COLO829 (cell line): ENCODE measurements at places on chromosomes 12 and 14.

DNA sequence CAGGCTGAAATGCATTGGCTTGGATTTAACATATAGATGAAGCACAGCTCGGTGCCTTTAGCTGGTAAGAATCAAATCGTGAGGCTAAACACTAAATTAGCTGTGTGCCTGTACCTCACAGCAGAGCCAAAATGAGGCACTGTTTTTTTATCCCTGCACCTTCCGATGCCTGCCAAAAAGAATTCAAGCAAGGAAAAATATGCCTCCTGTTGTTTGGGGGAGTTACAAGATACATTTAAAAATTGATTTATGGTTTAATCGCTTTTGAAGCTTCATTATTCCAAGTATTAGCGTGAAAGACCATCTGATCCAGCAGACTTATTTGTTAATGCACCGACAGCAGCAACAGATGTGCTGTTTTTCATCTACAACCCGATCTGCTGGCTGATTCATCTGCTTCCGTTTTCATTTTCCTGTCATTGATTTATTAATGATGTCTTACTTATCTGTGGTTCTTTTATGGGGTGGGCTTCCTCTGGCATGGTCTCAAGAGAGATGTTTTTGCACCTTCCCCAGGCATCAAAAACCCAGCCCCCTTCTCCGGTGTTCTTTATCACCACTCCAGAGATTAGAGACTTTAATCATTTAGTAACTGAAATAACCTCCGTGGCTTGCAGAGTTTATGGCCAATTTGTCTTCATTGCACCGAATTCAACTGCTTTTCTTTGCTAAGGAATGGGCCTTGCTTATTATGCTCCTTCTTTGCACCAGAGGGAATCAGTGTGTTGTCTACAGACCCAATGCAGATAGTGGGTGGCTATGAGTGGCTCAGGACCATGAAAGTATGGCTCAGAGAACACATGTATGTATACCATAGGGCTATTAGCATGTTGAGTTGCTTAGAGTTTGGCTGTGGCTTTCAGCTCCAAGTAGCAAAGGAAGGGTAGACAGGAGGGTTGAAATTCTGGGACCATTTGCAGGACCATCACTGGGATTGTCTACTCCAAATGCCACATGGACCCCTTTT is 166.8 kb upstream of the TMEM260 start:
- DNase-seq, result no peak

DNA sequence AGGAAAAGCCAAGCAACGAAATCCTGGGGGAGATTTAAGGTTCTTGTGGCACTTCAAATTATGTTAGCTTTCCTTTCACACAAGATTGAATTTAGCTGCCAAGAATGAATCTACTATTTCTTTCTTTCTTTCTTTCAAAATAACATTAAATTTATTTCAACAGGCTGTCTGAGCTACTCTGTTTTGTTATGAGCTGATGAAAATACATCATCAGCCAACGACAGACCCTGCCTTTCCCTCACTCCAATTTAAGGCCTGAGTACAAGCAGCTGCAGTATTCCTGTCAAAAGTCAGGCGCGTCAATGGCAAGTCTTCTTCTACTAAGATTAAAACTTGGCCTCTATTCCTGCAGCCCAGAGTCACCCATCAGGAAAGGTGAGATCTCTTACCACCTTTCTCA is 347.7 kb upstream of the FLRT2 start:
- DNase-seq, result no peak

DNA sequence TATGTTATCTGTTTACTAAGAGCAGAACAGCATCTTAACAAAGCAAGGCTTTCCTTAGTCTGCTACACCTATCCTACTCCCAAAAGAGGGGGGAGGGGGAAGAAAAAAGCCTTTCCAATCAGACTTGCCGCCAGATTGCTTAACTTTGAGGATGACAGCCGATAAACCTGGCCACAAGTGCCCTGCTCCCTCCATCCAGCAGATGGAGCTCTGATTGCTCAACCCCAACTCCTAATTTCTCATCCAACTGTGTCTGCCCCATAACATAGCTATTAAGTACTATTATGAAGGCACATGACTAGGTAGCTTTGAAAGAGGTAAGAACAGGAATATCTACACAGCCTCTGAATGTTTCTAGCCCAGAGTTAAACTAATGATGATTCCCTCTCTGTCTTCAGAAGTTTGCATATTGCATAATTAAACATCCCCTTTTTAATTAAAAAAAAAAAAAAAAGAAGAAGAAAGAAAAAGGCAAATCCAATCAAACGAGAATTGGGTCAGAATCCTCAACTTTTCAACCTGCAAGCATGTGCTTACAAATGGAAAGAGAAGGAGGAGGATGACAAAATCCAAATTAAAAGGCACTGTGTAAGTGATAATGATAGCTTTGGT is 247.4 kb downstream of the GALC start:
- DNase-seq, result peak; percentile 66

GRCh38 chr14:61841145-61841544 is 78.9 kb downstream of the SNAPC1 start:
- DNase-seq, result no peak

GRCh38 chr12:19085090-19085489 is 44.4 kb upstream of the PLEKHA5 start:
- no peak for DNase-seq

- no peak for DNase-seq
Observed at GRCh38 chr14:73651005-73651404, 6.2 kb downstream of the DNAL1 start.
